ENCODE measurements at places on chromosomes 11 and 22.

DNA sequence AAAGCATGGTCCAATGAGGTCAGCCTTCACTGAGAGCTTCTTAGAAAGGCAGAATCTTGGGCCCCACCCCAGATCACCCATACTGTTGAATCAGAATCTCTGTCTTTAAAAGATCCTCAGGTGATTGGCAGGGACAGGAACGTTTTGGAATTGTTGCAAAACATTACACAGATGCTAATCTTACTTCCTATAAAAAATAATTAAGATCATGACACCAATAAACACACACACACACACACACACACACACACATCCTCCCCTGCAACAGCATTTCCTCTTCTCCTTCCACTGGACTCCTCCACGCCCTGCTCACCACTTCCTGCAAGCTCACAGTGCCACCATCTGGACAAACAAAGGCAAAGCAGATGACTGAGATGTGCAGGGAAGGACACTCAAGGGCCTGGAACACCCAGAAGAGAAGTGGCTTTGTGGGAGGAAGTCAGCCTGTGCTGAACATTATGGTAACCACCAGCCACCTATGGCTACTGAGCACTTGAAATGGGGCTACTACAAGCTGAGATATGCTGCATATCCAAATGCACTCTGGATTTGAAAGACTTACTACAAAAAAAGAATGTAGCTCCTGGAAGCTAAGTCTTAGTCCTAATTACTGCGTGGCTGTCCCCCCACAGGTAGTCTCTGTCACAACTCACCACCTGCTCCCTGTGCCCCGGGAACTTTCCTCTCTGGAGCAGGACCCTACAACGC lies 65.6 kb downstream of the BTG4 start:
- DNase-seq = peak; percentile 84

- no peak for DNase-seq
Measured at GRCh38 chr11:3022300-3022967, 30.3 kb upstream of the NAP1L4 start.

GRCh38 chr22:27022896-27023361 lies 365.5 kb downstream of the MIAT start:
- no peak for DNase-seq

DNA sequence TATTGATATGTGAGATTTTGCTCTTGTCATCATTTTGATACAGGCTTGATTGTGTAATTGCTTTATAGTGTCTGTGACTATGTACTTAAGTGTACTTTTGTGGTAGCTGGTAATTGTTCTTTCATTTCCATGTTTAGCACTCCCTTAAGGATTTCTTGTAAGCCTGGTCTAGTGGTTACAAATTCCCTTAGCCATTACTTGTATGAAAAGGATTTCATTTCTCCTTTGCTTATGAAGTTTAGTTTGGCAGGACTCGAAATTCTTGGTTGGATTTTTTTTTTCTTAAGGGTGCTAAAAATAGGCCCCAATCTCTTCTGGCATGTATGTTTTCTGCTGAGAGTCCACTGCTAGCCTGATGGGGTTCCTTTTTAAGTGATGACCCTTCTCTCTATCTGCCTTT lies 346.8 kb downstream of the JRKL start:
- no peak for DNase-seq

DNA sequence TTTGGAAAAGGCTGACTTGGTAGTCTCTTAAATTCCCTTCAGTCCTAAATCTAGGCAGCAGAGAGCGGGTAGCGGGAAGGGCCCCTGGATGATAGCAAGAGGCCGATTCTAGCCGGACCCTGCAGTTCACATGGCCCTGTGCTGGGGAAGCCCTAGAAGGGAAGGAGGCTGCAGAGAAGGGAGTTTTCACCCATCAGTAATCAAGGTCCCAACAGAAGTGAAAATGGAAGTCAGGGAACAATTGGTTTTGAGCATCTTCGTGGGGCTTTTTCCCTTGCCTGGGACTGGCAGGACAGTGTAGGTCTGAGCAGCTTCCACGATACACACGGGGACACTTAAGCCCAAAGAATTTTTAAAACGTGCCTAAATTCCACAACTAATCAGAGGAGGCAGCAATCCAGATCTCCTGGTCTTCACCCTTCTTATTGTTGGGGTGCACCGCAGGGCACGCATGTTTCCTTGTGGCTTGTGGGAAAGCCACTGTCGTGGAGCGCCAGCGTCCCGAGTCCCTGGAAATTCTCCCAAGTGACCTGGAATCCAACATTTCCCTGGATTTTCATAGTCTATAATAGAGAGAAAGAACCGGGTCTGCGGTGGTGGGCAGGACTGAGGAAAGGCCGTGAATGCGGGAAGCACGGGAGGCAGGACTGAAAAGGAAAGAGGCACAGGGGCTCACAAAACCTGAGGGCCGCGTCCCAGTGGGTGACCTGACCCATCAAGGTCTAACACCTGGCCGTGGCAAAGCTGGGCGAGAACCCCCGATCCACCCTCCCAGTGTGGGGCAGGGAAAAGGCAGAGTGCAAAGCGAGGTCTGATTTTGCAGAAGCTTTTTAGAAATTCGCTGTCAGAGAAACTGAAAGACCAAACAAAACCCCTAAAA lies 846 bp upstream of the OAF start:
- DNase-seq = no peak

- no peak for DNase-seq
Measured at GRCh38 chr11:68064926-68065325, 26.1 kb downstream of the TCIRG1 start.

DNA sequence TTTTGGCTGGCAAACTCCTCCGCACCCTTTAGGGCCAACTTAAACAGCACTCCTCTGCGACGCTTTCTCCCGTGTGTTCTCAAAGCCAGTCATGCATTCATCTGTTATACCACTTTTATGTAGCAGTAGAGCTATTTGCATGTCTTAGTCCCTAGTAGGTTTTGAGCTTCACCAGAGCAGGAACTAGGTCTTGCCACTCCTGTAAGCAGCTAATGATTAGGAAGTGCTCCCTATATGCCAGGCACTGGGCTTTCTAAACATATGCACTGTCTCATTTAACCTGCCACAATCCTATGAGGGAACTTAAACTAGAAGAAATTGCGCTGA lies 180.8 kb downstream of the DBX1 start:
- DNase-seq = no peak

DNA sequence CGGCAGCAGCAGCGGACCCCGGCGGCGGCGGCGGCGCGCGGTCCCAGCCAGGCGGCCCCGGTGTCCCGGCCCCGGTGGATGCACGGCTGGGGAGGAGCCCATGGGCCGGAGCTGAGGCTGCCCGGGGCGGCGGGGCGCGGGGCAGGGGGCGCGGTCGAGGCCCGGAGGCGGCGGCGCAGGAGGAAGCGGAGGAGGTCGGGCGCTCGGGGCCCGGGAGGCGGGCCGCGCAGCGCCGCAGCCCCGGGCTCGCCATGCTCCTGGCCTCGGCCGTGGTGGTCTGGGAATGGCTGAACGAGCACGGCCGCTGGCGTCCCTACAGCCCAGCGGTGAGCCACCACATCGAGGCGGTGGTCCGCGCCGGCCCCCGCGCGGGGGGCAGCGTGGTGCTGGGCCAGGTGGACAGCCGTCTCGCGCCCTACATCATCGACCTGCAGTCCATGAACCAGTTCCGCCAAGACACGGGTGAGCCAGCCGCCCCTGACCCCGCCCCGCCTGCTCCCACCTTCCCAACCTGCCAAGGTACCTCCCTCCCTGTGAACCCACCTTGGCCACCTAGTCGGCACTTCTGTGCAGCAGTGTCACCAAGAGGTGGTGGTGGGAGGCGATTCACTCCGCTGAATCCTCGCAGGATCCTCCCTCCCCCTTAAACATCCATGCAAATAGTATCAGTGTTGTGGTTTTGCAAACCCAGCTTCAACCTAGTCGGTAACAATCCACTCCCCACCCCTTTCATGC lies 580 bp downstream of the DTX4 start:
- peak; percentile 46 for DNase-seq
